Anterior cingulate cortex (tissue), 58 donors: ENCODE measurements at places on chromosomes 5 and 9.

GRCh38 chr5:156019571-156020180, 307.3 kb upstream of the SGCD start:
- DNase-seq, result no peak

DNA sequence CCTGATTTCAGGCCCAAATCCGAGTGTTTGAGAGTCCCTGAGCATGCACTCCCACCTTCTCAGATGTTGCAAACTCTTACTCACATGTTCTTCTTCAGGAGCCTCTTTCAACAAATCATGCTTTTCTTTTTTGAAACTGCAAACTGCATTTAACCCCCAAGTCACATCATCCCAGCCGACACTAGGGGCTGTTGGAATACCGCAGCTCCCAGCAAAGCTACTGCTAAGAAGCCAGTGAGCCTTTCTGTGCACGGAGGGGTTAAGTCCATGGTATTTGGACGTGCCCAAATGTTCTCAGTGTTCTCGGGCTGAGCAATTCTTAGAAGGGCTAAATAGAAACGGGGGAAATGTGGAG, 282.9 kb downstream of the NFIB start:
- no peak for DNase-seq

DNA sequence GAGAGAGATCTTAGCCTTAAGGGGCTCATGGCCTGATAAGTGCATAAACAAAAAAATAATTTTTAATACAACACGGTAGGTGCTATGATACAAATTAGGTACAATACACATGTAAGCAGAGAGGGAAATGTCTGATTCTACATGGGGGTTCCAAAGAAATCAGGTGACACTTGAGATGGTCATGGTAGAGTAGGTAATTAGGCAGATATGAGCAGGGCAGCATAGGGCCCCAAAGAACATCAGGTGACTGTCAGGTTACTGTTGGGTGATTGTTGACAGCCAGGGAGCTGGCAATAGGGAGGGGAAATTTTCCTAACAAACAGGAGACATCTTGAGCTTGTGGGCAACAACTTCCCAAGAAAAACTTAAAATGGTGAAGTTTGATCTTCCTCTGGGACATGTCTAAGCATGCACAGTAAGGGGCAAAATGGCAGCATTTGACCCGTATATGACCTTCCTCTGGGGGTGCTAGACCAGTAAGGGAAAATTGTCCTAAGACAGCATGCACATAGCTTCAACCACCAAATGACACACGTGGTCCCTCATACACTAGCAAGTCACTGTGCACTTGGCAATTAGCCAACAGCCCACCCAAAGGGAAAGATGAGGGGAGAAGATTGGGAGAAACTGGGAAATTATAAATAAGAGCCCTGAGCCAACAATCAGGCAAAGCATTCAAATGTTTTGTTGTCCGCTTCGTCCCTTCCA, 37.3 kb upstream of the TENT4A start:
- no peak for DNase-seq

DNA sequence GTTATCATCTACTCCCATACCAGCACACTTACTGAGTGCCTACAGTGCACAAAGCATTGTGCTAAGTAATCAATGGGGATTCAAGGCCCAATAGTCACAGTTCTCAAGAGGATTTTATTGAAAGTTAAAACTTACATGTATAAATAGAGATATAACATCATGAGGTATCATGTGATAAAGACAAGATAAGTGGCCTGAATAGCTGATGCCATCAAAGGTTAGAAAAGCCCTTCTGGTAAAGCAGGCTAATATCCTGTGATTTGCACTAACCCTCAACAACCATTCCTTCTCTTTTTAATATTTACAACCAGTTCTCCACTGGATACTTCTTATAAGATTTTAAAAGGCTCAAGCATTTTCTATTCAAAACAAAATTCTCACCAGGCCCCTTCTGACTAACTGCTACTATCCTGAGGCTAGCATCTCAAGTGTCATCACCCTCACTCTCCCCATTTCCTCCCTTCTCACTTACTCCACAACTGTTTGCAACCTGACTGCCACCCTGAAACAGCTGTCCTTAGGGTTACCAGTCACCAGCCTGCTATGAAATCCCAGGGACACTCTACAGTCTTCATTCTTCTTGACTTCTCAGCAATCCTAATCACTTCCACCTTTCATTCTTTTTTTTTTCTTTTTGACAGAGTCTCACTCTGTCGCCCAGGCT, 377.9 kb downstream of the ENC1 start:
- DNase-seq, result no peak

GRCh38 chr5:42772265-42772993, 15.8 kb downstream of the CCDC152 start:
- DNase-seq, result no peak

- DNase-seq, result no peak
Measured at GRCh38 chr5:138631096-138631928, 56.1 kb upstream of the HSPA9 start.

DNA sequence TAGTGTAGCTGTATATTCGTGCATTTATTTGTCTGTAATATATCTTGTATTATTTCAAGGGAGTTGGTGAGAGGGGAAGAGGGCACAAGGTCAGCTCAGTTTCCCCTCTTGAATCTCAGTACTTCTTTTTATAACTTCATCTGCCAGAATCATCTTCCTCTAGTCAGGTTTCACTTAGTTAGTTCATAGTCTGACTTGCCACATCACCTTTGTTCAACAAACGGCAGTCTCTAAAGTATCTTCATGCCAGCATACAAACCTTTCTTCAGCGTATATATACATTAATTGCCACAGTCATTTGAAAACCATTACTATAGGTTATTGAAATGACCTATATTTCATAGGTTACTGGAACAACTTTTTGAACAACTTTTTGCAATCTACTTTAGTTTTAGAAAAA, 1.6 kb downstream of the ECM2 start:
- no peak for DNase-seq

- DNase-seq, result no peak
Measured at GRCh38 chr5:10374046-10375022, 20.8 kb downstream of the MARCHF6 start.

DNA sequence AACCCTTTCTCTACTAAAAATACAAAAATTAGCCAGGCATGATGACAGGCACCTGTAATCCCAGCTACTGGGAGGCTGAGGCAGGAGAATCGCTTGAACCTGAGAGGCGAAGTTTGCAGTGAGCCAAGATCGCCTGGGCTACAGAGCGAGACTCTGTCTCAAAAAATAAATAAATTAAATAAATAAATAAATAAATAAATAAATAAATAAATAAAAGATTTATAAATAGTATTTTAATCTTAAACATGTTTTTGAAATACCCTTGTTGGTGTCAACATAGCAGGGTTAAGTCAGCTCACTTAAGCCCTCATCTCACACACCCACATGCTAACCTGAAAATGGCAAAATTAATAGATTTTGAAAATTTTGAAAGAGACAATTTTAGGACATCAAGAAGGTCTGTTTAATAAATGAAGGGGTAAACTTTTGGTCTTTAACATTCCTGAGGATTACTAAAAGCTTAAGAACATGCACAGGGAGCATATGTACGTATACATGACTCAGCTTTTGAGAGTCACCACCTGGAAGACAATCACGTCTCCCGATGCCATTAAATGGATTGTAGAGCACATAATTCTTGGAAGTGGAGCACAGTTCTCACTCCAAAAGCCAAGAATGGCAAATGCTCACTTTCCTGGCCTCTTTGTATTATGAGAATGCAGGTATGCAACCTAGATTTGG, 202.5 kb downstream of the GDNF start:
- no peak for DNase-seq

- no peak for DNase-seq
Measured at GRCh38 chr9:94783102-94783682, 56.7 kb downstream of the AOPEP start.

GRCh38 chr9:100206899-100207298, 107.9 kb downstream of the INVS start:
- no peak for DNase-seq
